ENCODE measurements at places on chromosomes 16 and 17.
A peak's percentile ranks its signal among the peaks of the same experiment; 100 is the strongest.

DNA sequence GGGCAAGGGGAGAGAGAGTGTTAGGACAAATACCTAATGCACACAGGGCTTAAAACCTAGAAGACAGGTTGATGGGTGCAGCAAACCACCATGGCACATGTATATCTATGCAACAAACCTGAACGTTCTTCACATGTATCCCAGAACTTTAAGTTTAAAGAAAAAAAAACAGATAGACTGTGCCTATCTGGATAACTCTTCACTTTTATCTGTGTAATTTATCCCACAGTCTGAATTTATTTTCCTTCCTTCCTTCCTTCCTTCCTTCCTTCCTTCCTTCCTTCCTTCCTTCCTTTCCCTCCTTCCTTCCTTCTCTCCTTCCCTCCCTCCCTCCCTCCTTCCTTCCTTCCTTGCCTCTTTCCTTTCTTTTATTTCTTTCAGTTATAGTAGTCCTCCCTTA lies 370.7 kb downstream of the CDH8 start:
- DNase-seq: no peak

GRCh38 chr16:86118467-86119307 lies 219.7 kb downstream of the IRF8 start:
- DNase-seq: no peak

DNA sequence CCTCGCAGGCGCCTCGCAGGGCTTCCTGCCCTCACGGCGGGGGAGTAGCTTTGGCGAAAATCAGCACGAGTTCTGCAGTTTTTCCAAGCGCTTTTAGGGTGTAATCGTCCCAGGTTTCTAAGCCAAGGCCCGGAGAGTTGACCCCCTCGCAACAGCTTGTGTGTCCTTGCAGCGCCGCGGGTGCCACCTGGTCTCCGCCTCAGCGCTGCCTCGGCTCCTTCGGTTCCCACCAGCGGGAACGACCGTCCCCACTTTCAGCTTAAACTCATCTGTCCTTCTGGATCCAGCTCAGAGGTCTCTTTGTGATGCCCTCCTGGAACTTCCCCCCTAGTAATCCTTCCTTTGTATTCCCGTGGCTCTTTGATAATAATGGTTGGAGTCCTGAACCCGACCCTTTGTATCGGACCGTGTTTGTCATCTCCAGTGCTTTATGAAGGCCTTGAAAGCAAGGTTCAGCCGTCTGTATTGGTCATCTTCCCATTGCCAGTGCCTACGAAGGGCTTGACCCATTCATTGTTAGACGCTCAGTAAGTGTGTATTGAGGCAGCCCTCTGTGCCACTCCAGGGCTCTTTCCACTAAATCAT lies 858 bp upstream of the SMARCE1 start:
- DNase-seq: no peak

DNA sequence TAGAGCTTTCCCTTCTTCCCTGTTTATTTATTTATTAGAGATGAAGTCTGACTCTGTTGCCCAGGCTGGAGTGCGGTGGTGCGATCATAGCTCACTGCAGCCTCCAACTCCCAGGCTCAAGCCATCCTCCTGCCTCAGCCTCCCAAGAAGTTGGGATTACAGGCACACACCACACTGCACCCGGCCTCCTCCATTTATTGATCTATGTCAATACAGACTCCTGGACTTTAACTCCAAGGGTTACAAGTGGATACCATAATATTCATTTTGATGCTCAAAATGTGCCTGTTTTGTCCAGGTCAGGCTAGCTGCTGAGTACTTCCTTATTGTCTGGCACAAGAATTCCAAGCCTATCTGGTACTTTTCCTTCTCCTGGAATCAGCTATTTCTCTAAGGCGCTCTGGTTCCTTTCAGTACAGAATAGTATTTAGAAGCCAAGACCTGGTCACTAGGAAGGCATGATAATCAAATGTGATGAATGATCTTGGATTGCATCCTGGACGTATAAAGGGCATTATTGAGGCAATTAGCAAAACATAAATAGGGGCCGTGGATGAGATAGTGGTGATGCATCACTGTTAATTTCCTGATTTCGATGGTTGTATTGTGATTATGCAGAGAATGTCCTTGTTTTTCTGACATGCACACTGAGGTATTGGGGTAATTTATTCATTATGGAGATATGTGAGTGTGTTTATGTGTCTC lies 21.7 kb downstream of the IL4R start:
- DNase-seq: no peak

GRCh38 chr17:27577121-27577761 lies 53.7 kb upstream of the LGALS9 start:
- no peak for DNase-seq

GRCh38 chr16:4882000-4882632 lies 34.8 kb downstream of the UBN1 start:
- DNase-seq: no peak

GRCh38 chr17:18851201-18851600 lies 6.7 kb upstream of the PRPSAP2 start:
- DNase-seq: no peak

DNA sequence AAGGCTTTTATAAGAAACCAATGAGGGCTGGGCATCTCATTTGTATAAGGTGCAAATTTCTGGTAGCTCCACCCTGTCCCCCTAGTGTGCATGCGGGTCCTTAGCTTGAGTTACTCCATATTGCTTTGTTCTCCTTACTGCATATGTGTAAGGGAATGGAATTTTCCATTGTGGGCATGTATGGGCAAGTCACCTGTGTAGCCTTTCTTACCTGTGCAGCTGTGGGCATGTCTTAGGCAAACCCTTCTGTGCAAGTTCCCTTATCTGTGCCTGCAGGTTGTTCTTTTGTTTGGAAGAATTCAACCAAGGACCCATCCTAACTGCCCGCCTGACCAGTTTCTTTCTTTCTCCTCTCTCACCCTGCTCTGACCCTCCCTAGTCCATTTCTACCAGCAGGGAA lies 122.8 kb upstream of the HS3ST4 start:
- DNase-seq: no peak

DNA sequence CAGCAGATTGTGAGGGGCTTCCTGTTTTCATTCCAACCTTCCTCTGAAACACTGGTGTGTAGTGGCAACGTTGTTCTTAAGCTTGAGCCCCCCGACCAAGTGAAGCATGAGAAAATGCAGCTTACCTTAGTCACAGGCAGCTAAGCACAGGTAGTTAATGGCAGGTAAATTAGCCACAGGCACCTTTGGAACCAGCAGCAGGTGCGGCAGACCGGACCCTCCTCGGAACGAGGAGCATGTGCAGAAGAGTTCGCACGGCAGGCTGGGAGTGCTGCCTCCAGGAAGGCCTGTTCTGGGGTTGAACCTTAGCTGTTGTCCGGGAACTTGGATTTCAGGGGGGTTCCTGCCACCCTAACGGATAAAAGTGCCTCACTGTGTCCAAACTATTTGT lies 7.2 kb upstream of the IRF8 start:
- DNase-seq: no peak

- peak; percentile 20 for DNase-seq
These were observed 23.0 kb downstream of the METTL22 start for GRCh38 chr16:8644211-8645140.
